ENCODE measurements at places on chromosomes 12 and 14.

DNA sequence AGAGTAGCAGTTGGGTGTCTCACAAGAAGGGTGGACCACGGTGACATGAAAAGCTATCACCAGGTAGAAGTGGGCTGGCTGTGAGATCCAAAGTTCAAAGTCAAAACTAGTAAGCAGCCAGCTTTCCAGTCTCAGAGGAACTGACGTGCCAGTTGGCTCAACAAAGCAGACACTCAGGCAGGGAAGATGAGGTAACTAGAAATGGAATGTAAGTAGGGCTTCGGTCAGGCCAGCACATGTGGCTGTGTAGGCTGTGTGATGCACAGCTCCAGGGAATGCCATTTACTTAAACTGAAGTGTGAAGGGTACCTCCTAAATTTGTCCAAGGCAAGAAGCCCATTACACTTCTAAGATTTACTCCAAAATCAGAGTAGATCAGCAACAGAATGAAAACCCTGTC lies 43.6 kb downstream of the PTPRR start:
- no peak for DNase-seq

DNA sequence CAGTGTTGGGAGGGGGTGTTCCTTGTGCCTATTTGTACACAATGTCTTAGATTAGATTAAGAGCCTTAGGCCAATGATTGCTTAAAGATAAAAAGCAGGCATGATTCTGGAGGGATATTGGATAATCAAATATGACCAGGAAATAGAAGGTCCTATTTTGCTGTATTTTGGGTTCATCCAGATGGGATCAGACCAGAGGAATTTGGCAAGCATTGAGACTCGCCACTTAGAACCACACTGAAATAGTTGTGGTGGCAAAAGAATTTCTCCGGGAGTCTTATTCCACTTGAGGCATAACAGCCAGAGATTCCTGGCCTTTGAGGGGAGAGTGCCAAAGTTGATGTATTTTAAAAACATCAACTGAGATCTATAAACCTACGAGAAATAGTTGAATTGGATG lies 327.2 kb downstream of the RAD51B start:
- no peak for DNase-seq

DNA sequence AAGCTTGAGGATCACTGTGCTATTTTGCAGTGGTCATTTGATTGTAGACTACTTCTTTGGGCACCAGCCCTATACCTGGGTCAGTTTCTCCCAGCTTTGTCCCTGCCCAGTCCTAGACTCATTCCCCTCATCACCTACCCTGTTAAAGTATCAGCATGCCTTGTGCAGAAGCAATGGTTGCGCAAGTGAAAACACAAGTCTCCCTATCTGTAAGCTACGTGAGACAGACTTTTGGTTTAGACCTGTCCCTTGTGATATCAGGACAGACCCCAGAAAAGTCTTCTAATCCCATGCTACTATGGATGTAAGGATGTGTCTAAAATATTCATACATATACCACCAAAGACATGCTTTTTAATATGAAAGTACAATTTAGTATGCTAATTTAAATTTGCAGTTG lies 88.8 kb upstream of the ATP2B1 start:
- no peak for DNase-seq

- no peak for DNase-seq
Measured at GRCh38 chr12:92786045-92786444, 83.3 kb downstream of the PLEKHG7 start.

- DNase-seq, result no peak
Measured at GRCh38 chr12:50213439-50213838, 46.3 kb upstream of the CERS5 start.

DNA sequence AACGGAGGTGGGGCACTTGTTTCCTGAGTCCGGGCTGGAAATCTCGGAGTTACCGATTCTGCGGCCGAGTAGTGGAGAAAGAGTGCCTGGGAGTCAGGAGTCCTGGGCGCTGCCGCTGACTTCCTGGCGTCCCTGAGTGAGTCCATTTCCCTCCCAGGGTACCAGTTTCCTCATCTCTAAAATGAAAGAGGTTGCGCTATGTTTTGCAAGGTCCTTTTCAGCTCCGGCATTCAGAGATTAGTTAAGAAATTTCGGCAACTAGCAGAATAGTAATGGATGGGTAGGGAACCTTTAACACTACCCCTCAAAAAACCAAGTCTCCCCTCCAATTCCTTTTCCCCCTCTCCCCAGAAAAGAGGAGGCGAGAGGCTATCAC lies 724 bp downstream of the BLOC1S1 start:
- no peak for DNase-seq

- DNase-seq, result no peak
Measured at GRCh38 chr12:24044941-24045703, 95.7 kb upstream of the SOX5 start.

DNA sequence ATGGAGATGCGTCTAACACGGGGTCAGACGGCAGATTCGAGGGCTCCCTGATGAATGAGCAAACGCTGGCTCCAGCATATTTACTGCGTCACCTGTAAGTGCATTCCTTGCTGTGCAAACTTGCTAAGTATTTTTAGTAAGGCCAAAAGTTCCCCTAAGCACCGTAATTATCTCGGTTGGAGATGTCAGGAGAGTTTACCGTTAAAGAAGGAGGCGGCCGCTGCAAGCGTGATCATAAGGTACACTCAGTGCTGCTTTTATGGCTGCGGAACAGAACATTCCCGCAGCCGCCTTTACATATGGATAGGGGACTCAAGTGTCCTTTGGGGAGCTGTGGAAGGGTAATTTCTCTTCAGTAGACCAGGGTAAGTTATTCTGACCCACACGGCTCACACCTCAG lies 175.6 kb downstream of the GLT1D1 start:
- no peak for DNase-seq

GRCh38 chr12:42958291-42958674 lies 368.7 kb upstream of the PRICKLE1 start:
- DNase-seq, result no peak

GRCh38 chr12:19435831-19436497 lies 3.3 kb upstream of the AEBP2 start:
- DNase-seq, result no peak

- DNase-seq, result no peak
Measured at GRCh38 chr14:106564058-106564643, 1037.8 kb downstream of the TMEM121 start.

All from liver (tissue), 10 donors.